Stimulated activated CD8-positive, alpha-beta memory T cell treated with anti-CD3 and anti-CD28 coated beads, Interleukin-15, amount 100 ng/mL, for 4 hours (primary cell): ENCODE measurements at places on chromosomes 5 and 9.

- no peak for DNase-seq
Observed at GRCh38 chr9:91546574-91546973, 122.9 kb upstream of the NFIL3 start.

GRCh38 chr5:167905919-167906853 lies 385.3 kb upstream of the WWC1 start:
- DNase-seq, result no peak

- DNase-seq, result no peak
Observed at GRCh38 chr9:124220946-124221451, 36.8 kb upstream of the NEK6 start.

- no peak for DNase-seq
Observed at GRCh38 chr5:170623576-170624181, 119.9 kb downstream of the KCNIP1 start.

DNA sequence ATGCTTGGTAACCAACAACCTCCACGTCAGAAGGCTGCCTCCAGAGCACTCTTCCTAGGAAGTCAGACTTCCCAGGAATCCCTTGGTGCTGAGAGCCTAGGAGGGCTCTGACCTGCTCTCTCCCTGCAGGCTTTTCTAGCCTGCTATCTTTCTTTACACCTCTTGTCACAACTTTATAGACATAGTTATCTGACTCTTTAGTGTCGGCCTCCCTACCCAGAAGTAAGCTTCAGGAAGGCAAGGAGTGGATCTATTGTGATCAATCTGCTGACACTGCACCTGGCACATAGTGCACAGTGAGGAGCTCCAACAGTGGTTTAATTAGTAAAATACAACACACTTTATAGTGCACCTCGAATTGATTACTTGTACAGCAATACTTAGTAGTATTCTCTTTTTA lies 2.3 kb downstream of the AFAP1L1 start:
- DNase-seq, result no peak

GRCh38 chr9:131762356-131762932 lies 22.6 kb upstream of the RAPGEF1 start:
- peak; percentile 43 for DNase-seq

GRCh38 chr5:149432376-149432775 lies 53.3 kb upstream of the IL17B start:
- no peak for DNase-seq

DNA sequence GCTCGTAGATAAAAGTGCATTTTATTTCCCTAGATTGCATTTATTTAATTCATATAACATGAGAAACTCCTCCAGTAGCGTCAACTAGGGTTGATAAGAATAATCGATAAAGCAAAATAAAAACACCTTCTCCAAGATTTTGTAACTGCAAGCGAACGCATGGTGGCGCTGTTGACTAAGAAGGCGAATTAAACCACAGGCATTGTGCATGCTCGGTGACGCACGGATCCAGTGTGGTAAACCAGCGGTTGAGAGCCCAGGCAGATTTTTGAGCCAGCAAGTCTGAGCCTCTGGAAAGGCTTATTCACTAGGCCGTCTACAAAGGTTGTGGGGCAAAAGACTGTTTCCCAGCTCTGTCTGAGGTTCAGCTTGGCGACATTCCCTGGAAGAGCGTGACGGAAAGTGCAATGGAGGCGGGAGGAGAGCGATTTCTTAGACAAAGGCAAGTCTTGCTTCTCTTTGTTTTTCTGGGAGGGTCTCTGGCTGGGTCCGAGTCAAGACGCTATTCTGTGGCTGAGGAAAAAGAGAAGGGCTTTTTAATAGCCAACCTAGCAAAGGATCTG lies at the start of gene PCDHB3:
PCDHB3 (plus strand) TSS at position 231 of the 563 bp plus-strand sequence; CDS start at position 408, 177 bp downstream.
- DNase-seq, result no peak

DNA sequence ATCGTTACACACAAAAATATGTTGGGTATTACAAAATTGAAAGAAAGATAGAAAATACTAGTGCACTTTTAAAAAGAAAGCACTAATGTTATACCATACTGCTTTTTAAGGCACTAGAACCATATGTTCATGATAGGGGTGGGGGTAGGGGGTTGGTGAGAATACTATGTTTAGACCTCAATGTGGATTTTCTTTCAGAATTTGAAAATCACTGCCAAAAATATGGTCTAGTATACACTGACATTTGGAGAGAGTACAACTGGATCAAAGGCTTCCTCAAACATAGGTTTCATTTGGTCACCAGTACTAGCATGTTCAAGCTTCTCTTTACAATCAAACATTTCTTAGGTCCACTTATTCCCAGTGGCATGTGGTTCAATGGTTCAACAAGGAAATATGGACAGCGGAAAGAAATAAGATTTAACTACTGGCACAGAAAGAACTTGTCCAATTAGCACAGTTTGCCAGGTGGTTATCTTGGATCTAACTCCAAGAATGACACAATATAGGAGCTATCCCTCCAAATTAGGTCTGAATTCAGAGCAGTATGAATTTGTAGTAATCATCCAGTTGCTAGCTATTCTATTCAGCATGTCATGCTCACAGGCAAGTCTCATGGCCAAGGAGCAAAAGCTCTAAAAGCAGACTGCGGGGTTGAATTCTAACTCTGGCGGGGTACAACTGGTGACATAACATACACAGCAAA lies 139.3 kb downstream of the SLC24A2 start:
- DNase-seq, result no peak

GRCh38 chr9:6889868-6890267 lies 132.1 kb downstream of the KDM4C start:
- no peak for DNase-seq

DNA sequence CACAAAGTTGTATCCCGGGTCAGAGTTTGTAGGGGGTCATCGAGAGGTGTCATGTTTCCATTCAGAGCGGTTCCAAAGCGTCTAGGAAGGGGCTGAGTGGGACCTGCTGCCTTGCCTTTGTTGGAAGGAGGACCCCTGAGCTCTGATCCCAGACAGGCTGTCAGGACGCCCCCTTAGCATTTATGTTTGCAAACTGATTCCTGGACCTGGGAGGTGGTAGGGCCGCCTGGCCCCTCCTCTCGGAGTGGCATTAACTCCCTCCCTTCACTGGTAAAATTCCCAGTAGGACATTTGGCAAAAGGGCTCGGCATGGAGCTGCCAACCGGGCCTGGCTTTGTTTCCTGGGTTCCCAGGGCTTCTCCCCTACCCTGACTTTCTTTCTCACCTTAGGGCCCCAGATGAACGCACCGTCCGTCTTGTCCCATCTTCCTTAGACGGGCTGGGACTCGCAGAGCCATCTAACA lies 2.5 kb downstream of the JADE2 start:
- no peak for DNase-seq

DNA sequence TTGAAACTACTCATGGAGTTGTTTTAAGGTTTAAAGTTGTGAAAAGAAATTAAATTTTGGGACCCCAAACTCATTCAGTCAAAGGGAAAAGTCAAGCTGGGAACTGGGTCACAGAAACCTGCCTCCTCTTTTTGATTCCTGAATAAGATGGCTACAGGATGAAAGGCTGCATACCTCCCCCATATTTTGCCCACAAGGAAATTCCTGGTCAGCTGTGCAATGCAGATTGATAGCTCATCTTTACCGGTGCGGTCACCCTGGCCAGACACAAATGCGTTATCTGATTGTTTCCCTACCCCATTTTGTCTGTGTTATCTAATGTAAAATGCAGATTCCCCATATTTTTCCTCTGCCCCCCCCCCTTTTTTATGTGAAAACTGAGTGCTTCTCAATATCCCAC lies 1.3 kb downstream of the HAVCR2 start:
- DNase-seq, result no peak

DNA sequence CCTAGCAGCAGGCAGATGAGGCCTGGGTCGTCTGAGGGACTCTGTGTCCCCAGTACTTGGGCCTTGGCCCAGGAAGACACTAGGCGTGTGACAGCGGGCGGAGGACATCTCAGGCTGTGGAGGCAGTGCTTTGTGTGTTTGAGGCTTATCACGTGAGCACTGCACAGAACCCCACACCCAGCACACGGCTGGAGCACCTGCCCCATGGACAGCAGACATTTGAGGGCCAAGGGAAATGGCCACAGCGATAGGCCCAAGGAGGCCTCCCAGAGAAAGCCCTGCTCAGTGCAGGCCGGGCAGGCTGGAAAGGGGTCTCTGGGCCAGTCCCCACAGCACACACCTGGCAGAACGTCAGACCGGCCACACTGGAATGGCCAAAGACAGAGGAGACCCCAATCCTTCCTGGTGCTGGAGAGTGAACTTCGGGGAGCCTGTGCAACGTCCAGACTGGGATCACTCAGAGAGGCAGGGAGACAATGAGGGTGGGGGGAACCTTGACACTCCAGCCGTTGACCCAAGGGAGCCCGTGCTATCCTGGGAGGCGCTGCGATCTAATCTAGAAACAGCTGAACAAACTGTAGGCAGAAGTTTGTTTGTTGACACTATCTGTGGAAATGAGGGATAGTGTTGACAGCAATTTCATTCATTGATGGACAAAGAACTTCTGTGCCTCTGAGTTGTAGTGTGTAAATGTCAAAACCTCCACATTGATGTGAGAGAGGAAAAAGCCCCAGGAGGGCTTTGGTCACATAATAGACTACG lies 19.6 kb upstream of the FLT4 start:
- DNase-seq, result no peak

DNA sequence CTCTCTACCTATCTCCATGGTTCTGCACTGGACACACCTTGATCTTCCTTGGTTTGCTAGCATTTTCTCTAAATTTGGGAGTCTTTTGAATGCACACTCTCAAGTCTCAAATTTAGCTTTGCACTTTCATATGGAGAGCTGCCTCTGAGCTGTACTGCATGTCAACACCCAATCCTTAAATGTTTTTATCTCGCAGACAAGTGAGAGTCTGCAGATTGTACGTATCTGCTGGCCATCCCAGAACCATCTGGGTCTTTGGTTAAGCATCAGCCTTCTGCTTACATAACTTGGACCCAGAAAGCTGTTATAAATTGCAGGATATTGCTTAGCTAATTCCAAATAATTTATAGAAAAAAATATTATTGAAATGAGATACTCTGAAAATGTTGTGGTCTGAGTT lies 111.4 kb upstream of the GRAMD2B start:
- DNase-seq, result no peak

- DNase-seq, result no peak
Observed at GRCh38 chr9:107142896-107143603, 140.0 kb upstream of the RAD23B start.

- DNase-seq, result peak; percentile 19
Observed at GRCh38 chr5:56327809-56328208, 94.7 kb upstream of the ANKRD55 start.

- DNase-seq, result no peak
Observed at GRCh38 chr5:136249678-136250266, 56.8 kb upstream of the SMIM32 start.

- no peak for DNase-seq
Observed at GRCh38 chr9:100869326-100869725, 159.2 kb upstream of the PLPPR1 start.

DNA sequence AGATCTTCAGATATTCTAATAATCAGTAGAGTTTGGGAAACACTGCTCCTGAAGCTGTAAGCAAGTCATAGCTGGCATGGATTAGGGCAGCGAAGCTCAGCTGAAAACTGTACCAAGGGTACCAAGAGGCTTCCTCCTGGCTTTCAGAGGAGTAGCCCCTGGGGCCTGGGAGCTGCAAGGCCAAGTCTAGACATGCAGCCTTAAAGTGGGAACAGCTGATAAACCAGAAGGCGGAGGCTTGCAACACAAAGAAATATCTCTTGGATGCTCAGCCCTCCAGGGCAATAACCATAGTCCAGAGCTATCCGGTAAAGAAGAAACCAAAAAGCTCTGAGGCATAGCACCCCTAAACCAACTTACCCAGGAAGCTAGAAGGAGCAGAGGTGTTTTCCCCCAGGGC lies 51.5 kb downstream of the MRPS30 start:
- no peak for DNase-seq

GRCh38 chr5:63963926-63964325 lies 1.7 kb upstream of the HTR1A start:
- no peak for DNase-seq

DNA sequence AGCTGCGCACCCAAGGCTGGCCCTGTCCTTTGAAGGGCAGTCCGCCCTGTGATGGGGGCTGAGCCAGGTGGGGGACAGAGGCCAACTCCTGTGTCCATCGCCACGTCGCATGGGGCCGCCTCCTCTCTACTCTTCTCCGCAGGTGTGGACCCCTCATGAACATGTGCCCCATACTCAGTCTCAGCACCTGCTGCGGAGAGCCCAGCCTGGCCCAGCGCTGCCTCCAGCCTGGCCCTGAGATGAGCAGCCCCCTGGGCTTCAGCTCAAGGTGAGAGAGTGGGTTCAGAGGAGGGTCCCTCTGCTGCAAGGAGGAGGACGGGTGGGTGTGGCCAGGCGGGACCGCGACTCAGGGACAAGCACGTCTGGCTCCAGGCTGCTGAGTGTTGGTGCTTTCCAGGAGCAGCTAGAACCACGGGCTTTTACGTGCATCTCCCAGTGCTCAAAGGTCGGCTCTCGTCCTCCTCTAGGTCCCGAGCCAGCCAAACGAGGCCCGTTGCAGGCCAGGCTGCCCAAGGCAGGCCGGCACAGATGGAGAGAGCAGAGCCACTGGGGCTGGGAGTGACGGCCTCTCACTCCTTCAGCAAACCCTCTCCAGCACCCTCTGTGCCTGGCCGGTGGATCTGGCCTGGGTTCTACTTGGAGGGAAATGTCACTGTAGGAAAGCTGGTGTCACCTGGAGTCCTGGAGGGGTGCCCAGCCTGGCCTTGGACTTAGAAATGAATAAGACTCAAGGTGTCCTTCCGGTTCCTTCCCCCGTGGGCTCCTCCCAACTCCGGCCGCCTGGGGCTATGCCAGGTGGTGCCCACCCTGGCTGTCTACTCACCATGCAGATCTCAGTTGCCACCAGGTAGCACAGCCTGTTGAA lies 48.9 kb upstream of the RNF130 start:
- DNase-seq, result no peak

GRCh38 chr5:133361922-133362321 lies 250.4 kb downstream of the FSTL4 start:
- DNase-seq, result no peak

- DNase-seq, result no peak
Observed at GRCh38 chr9:136505406-136506403, 22.9 kb upstream of the SEC16A start.

DNA sequence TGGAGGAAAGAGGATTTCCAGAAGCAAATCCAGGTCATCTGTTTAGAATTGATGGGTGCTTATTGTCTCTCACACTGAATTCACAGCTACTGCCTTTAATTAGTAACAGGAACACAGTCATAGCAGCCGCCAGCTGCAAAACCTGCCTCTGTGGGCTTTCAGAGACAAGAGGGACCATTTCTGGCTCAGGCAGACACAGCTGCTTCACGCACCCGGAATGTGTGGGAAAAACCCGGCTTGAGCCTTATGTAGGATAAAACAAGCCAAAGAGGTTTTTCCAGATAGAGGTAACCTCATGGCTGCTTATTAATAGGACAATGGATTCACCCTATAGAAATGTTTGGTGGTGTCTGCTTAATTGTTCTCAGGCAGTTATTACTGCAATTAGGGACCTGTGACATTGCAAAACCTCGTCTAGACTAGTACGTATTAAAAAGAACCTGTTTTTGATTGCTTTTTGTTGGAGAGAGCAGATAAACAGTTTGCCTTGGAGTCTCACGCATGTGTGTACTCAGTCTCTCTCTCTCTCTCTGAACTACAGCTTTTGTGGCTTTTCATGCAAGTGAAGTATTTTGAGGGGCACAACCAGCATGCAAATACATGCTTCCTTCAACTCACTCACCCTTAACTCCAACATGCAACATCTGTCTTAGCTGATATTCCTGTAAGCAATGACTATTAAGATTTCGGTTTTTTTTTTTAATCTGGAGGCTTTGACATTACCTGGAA lies 302.7 kb downstream of the PLK2 start:
- DNase-seq, result no peak

GRCh38 chr9:71729816-71730526 lies 38.3 kb downstream of the CEMIP2 start:
- DNase-seq, result no peak
